ENCODE measurements at places on chromosomes 16 and 17.
A peak's percentile ranks its signal among the peaks of the same experiment; 100 is the strongest.

DNA sequence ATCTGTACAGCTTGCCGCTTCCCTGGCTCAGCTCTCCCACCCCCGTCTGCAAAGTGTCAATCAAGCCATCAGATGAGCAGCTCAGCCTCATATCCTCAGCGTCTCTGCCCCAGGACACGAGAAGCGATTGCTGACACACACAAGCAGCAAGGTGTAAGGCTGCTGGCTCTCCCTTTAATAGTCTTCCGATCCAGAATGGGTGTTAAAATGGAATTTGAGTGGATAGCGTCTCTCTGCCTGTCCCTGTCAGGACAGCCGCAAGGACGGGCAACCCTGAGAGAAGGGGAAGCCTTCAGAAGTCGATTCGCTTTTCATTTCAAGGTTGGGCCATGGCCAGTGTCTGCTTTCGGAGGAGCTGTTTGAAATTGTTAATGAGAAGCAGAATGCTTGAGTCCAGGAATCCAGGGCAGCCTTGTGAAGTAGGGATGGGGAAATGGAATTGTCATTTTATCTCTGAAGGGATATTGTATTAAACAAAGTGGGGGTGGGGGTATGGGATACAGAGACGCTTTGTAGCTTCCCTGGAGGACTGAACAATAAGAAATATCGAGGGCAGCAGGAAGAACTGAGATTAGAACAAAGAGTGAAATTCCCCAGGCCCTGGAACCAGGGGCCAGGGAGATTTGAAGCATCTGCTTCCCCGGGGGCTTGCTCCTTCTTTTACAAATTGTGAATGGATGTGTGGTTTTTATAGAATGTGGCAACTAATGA, 4.7 kb upstream of the PIPOX start:
- DNase-seq: no peak

GRCh38 chr16:57611181-57611580, 17.2 kb upstream of the ADGRG1 start:
- no peak for DNase-seq

GRCh38 chr16:87762071-87762571, 3.7 kb downstream of the KLHDC4 start:
- DNase-seq: no peak

- DNase-seq: no peak
Measured at GRCh38 chr16:35532576-35532975, 2073.2 kb downstream of the TP53TG3F start.

- DNase-seq: no peak
Measured at GRCh38 chr16:82011199-82011641, at the start of gene SDR42E1. SDR42E1 (minus strand) TSS chr16:82011470; CDS start chr16:82000858, 10,612 bp downstream.

DNA sequence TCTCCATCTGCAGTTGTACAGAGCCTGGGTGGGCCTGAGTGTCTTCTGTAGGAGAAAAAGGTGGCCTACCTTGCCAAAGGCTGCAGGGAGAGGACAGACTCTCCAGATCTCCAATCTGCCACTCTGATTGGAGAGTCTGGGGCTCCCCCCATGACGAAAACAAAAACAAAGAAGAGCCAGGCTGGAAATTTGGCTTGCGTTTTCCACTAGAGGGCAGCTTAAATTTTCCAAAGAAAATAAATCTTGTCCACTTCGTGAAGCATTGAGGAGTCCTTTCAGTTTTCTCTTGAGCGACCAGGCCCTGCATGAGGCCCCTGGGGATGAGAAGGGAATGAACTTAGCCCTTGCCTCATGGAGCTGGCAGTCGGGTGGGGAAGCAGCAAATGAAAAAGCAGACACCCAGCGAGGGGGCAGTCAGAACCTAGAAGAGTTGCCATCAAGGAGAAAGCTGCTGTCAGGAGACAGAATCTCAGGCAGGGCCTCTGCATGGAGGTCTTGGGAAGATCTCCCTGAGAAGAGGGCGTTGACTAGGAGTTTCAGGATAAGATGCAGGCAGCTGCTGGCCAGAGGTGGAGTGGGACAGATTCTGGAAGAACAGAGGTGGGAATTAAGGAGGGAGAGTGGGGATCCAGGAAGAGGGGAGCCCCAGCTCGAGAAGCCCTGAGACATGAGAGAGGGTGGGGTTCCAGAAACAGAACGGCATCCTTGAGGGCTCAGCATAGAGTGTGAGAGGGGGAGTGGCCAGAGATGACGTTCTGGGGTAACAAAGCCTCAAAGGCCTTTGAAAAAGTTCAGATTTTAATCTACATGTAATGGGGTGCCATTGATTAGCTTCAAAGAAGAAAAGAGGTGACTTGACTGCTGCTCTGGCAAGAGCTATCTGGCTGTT, 8.4 kb upstream of the SHCBP1 start:
- DNase-seq: peak; percentile 65

DNA sequence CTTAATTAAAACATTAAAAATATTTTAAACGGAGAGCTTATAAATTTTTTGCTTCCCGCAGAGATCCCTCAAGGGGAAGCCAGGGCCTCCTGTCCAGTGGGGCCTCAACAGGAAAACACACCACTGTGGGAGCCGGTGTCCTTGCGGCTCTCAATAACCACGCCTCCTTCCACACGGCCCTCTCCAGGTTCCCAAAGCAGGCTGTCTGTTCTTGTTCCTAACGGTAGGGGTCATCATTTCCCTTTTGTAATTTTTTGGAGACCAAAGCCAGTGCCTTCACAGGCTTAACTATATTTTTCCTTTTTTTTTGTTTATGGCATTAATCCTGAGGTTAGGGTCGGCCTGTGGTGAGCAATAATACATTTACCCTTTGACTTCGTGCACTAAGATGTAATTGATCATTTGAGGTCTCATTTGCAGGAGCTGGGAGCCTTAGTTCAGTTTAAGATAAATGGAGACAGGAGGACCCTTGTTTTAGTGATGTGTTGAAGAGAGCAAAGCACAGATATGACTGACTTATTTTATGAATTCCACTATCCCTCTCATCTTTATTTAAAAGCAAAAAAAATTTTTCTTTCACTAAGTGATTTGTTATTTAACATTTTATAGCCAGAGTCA, 77.5 kb upstream of the N4BP1 start:
- DNase-seq: peak; percentile 62

DNA sequence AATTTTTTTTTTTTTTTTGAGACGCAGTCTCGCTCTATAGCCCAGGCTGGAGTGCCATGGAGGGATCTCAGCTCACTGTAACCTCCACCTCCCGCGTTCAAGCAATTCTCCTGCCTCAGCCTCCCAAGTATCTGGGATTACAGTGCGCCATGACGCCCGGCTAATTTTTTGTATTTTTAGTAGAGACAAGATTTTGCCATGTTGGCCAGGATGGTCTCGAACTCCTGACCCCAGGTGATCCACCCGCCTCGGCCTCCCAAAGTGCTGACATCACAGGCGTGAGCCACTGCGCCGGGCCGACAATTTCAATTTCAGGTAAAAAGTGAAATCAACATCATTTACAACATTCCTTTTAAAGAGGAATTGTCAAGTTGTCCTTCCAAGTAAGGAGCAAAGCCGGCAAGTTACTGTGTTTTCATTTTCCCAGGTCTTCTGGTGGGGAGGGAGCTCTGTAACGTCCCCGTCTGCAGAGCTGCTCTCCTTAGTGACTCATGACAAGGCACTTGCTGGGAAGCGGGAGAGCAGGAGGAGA, 873 bp downstream of the NPLOC4 start:
- DNase-seq: peak; percentile 58

DNA sequence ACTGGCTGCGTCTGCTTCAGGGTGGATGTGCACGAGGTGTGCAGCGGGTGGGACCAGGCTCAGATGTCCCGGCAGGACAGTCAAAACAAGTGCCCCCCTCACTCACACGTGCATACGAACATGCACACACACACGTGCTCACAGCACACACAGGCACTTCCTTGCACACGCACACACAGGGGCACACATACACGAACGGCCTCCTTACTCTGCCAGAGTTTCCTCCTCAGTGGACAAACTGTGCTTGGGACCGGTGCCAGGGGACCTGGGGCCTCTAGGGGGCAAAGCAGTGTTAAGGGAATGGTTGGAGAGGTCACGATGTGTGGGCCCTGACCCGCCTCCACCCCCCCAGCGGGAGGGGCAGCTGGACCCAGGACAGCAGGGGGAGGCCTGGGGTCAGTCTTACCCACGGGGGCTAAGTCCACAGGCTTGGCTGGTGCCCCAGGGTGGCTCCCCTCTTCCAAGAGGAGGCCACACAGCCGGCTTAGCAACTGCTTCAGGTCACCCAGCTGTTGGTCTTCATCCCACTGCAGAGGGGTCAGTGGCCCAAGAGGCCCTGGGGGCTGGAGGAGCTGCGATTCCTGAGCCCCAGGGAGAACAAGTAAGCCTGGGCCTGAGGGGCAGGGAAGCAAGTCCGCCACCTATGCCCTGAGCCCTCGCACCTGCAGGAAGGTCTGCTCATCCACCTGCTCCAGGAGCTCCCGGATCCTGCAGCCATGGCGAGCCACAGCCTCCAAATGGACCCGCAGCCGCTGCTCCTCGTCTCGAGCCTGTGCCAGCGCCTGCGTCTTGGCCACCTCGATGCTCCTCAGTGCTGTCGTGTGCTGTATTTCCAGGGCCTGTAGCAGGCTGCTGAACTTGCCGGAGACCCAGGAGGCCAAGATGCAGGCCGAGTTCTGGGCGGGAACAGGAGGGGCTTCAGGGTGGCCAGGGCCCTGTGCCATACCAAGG, 4.9 kb downstream of the TRIM65 start:
- no peak for DNase-seq
